ENCODE measurements at places on chromosomes 1 and 21. TPM values are rescaled to one million over a fixed set of nuclear protein-coding genes. Genes with fewer than 3 reads are reported as not detected.

GRCh38 chr21:23853796-23854379, 1753.4 kb downstream of the MRPL39 start:
- no peak for DNase-seq

- no peak for DNase-seq
These were observed 21.4 kb downstream of the CLIC6 start for GRCh38 chr21:34690041-34690792.

PLA2G2C gene
- not detected for total RNA-seq

NR5A2 gene
- total RNA-seq, result 1.4 TPM

DNA sequence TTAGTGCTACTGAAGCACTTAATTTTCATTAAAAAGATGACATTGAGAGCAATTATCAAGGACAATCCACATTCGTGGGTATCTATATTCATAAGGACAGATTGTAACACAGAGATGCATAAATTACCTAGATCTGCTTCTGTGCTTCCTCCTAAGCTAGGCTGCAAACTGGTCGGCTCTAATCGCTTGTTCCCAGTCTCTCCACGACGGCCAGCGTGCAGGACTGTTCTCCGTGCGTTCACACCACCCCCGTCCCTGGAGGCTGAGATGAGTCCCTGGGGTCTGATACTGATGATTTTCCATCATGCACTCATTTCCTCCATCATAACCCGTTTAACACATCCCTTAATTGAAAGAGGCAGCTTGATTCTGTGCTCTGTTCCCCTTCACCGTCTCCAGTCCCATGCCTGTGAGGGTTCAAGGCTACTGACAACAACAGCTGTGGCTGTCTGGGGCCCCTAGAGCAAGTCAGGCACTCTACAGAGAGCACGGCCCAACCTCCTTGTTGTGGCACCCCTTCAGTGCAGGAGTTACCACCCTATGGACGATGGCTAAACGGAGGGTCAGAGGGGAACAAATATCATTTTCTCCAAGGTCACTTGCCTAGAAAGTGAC, 469.6 kb downstream of the NPHP4 start:
- DNase-seq, result no peak

- no peak for DNase-seq
These were observed 69.9 kb downstream of the ATF6 start for GRCh38 chr1:161836018-161836417.

LRRC38 gene
- total RNA-seq, result not detected

- no peak for DNase-seq
These were observed 358.4 kb upstream of the ADGRL4 start for GRCh38 chr1:79364896-79365295.

GRCh38 chr1:241706967-241707366, 54.9 kb downstream of the WDR64 start:
- DNase-seq, result no peak

CNKSR1 gene
- 25.0 TPM for total RNA-seq

DNA sequence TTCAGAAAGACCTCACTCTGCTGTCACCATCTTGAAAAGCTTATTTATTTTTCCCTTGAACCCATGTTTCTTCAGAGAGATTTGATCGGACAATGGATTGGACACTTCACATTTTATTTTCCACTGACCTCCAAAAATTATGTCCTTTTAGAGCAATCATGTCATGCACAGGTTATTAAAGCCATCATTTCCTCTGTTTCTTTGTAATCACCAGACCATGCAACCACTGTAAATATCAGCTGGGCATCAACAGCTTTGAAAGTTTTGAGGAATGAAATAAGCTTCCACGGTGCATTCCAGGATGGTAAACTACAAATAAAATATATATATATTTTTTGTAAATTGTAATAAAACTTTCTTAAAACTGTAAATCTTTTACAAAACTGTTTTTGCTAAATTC, 144.1 kb upstream of the ADAMTS5 start:
- DNase-seq, result no peak

GRCh38 chr1:214453109-214453722, 98.2 kb downstream of the PTPN14 start:
- DNase-seq, result no peak

GRCh38 chr1:166902279-166902678, 26.2 kb upstream of the TADA1 start:
- DNase-seq, result no peak

DNA sequence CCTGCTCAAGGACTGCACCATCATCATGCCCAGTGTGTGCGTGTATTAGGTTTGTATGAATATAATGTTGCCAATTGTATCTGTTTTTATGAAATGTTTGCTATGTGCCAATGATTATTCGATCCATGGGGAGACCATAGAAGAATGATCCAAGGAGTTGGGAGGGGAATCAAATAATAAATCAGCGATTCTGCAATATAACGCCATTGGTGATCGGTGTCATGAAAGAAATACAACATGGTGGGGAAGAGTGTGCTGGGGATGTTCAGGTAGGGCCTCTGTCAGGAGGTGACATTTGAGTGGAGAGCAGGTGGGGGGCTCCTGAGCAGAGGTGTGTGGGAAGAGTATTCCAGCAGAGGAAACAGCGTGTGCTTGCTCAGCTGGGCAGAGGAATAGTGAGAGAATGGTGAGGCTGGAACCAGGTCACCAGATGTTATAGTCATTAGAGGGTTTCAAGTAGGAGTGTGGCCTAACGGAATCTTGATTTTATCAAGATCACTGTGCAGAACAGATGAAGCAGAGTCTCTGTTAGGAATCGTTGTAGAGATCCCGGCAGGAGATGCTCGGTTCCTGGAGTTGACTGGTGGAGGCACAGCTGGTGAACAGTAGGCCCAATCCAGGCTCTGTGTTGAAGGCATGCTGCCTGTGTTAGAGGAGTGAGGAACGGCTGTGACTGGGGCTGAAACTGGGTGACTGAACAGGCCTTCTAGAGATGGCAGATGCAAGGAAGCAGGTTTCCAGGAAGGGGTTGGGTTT, 2.9 kb upstream of the ZNF496 start:
- DNase-seq, result no peak

DENND2C gene
- 3.8 TPM for total RNA-seq

DNA sequence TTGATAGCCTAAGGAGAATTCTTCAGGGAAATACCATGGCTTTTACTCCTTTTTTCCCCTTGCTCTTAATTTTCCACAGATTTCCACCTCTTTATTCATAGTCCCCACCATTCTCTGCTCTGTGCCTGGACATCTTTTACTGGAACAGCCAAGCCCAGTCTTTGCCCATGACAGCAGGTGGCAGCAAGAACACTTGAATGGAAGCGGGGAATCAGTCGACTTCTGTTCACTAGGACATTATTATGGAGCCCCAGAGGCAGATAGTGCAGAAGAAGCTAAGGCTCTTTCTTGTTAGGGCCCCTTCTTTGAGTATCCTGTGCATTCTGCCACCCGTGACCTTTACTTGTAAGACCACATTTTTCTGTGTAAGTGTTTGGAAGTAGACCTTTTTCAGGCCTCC, 6.3 kb downstream of the OR14I1 start:
- no peak for DNase-seq

TNNT2 gene
- total RNA-seq, result 6.4 TPM

- DNase-seq, result no peak
These were observed 259.3 kb upstream of the AJAP1 start for GRCh38 chr1:4395158-4395557.

OBSCN gene
- total RNA-seq, result 35.6 TPM

DNA sequence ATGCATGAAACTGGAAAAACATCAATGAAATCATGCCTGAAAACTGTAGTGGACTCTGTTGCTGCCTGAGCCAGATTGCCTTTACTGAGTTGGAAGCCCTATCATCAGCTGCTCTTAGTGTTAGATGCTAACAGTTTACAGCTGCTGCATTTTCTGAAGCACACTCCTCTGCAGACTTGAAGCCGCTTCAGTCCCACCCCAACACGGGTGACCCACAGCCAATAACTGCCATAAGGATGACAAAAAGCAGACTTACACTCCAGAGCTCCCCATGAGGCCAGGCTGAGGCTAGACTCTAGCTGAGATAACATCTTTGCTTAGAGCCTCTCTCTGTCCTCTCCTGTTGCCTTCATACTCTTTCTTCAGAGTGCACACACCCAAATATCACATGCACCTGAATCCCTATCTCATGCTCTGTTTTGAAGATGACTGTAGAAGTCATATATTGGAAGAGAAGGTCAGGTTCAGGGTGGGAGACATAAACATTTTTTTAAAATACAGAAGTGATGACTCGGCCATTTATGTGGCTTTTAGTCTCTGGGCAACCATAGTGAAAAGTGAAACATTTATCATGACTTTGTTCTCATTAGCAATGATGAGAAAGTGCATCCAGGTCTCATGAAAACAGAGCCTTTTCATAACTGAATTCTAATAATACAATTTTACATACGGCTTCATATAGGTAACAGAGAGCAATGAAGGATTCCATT, 161.0 kb downstream of the KCNK2 start:
- DNase-seq, result no peak

DNA sequence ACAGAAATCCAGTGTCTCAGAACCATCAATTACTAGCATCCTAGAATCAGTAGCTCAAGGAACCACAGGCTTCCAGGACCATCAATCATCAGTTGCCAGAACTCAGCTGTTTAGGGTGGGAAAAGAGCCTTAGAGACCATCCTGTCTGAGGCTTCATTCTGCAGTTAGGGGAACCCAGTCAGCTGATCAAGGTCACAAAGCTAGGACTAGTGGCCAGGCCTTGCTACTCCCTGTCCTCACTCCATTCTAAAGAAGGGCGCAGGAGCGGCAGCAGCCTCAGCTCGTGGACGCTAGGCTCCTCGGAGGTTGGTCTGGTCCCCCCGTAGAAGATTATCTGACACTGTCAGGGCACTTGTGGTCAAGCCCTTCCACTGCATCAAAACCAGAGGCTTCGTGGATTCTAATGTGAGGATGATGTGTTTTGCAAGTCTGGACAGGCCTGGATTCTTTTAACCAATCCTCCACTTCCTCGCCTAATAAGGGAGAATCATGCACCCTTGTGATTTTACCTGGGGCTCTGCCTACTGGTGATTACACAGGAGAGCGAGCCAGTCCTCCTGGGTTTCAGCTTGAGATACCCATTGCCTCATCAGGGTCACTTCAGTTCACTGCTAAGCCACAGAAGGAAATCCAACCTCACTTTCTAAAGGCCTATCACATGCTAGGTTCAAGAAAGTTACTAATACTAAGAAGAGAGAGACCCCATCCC, 41.7 kb upstream of the IFFO2 start:
- DNase-seq, result no peak

DNA sequence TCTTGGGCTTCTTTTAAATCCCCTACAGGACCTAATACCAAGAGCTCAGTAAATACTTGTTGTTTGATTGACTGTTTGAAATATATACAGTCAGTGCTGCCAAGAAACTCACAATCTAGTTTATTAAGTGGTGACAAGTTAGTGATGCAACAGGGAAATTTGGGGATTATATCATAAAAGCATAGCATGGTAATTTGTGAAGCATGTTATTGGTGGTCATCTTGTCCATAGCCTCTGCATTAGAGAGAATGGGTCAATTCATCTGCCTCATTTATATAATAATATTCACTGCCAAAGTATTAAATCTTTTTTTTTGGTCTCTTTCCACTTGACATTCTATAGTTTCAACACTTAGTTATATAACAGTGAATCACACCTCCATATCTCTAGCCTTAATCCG, 138.2 kb upstream of the SPAG17 start:
- DNase-seq, result no peak
